BE2C (cell line): ENCODE measurements at places on chromosomes 3 and 15.
A peak's percentile ranks its signal among the peaks of the same experiment; 100 is the strongest.

DNA sequence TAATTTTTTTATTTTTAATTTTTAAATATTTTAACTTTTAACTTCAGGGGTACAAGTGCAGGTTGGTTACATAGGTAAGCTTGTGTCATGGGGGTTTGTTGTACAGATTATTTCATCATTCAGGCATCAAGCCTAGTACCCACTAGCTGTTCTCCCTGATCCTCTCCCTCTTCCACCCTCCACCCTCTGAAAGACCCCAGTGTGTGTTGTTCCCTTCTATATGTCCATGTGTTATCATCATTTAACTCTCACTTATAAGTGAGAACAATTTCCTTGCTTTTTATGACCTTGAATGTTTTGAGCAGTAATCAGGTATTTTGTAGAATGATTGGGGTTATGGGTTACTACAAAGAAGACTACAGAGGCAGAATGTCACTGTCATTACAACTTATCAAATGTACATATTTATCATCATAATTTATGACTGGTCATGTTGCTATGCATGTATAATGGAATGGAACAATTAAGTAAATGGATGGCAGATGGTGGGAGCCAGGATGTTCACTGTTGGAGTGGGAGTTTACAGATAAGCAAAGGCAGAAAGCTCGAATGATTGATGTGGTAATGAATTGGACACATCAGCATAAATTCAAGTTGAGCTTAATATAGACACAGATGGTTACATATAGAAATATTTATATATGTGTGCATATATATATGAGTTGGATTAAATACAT, 563.8 kb upstream of the ROBO1 start:
- DNase-seq: peak; percentile 70

- DNase-seq: peak; percentile 71
Measured at GRCh38 chr3:105868431-105868741, 426 bp downstream of the CBLB start.

DNA sequence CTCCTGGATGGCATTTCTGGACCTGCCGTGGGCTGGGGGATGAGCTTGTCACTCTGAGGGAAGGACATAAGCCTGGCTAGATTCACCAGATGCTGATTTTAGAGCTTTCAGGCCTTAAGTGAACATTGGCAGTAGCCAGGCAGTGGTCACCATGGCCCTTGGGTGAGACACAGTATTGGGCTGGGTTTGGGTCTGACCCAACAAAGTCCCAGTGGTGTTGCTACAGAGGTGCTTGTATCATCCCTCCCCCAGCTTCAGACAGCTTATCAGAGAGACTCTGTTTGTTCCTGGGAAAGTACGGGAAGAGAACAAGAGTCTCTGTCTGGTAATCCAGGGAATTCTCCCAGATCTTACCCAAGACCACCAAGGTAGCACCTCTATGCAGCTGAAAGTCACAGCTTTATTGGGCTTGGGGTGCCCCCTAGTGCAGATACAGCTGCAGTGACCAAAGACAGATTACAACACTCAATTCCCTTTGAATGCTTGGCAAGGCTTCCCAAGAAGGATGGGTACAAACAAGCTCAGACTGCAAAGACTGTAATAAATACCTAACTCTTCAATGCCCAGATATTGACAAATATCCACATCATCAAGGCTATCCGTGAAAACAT, 9.8 kb upstream of the RUVBL1 start:
- DNase-seq: peak; percentile 81

DNA sequence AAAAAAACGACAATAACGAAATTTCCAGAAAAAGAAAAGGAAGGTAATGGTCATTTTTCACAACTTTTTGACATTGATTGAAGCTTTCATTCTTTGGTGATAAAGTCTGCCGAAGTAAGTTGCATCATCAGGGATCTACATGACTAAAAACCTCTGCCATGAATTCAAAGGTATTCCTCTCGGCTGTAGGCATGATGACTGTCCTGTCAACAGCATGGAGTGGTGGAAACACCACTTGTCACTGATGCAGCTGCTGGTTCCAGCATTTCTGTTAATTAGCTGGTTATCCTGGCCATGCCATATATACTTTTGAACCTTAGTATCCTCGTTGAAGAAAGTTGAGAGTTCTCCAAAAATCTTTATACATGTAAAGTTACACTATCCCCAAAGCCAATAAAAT, 859.0 kb upstream of the ARPP21 start:
- DNase-seq: no peak

- DNase-seq: no peak
Measured at GRCh38 chr3:16252243-16252978, 12.3 kb downstream of the DPH3 start.

DNA sequence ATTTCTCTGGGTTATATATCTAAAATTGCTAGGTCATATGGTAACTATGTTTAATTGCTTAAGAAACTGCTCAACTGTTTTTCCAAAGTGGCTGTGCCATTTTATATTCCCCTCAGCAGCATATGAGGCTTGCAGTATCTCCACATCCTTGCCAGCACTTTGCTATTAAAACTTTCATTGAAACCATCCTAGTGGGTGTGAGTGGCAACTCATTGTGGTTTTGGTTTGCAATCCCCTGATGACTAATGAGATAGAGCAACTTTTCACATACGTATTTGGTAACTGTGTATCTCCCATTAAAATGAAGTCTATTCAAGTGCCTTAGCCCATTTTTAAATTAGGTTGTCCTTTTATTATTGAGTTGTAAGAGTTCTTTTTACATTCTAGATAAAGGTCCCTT, 17.3 kb downstream of the KPNA1 start:
- DNase-seq: no peak

- DNase-seq: no peak
Measured at GRCh38 chr3:45950686-45951600, 7.7 kb downstream of the CXCR6 start.

- DNase-seq: peak; percentile 15
Measured at GRCh38 chr3:106403371-106404145, 534.7 kb upstream of the CBLB start.

DNA sequence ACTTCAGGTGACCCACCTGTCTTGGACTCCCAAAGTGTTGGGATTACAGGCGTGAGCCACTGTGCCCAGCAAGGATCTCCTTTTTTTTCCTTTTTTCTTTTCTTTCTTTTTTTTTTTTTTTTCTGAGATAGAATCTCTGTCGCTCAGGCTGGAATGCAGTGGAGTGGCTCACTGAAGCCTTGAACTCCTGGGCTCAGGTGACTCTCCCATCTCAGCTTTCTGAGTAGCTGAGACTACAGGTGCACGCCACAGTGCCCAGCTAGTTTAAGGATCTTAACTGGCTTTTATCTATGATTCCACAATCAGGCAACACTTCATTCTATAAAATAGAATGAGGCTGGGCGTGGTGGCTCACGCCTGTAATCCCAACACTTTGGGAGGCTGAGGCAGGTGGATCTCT, 16.3 kb upstream of the NICN1 start:
- no peak for DNase-seq

GRCh38 chr15:75712668-75713337, at the start of gene CSPG4:
TSS of gene CSPG4 (minus strand) at chr15:75712848. CDS start at chr15:75712755, 93 bp downstream.
- DNase-seq: peak; percentile 53

- DNase-seq: no peak
Measured at GRCh38 chr15:55434989-55435825, 26.9 kb downstream of the PIERCE2 start.

DNA sequence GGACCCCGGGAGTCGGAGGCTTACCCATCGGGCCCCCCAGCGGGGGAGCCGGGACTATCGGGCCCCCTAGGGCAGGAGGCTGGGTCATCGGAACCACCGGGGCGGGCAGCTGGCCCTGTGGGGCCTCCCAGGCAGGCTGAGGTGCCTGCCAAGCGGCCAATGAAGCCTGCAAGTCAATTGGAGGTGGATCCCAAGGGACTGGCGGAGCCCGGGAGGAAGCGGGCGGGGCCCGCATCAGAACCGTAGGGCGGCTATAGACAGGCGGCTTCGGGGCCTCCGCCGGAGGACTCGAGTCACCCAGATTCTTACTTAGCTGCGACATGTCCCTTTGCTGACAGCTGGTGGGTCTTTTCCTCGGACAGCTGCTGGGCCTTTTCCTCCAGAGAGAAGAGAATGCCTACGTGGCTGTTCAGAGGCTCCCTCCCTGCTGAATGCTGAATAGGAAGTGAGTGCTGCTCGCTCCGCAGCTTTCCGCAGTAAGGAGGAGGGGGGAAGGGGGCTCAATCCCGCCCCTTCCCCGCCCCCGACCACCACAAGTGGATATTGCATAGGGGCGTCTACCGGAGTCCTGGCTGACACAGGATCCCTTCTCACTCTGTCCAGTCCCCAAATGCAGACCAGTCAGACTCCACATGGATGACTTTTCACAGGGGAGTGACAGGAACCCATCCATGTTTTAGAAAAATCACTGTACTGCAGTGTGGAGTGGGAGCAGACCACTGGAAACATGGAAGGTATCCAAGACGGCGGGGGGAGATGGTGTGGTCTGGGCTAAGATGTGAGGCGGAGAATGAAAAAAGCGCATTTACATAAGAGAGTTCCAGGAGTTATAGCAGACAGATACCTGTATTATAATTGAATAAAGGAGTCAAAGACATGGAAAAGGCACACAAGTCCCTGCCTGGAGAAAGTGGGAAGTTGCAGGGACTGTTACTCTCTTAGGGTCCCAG, at the start of gene MAGEL2:
MAGEL2 (minus strand) TSS at position 447 of the 950 bp plus-strand sequence; CDS start at position 322, 125 bp downstream.
- DNase-seq: no peak
